ENCODE measurements at places on chromosomes 2 and 18.
A peak's percentile ranks its signal among the peaks of the same experiment; 100 is the strongest.

DNA sequence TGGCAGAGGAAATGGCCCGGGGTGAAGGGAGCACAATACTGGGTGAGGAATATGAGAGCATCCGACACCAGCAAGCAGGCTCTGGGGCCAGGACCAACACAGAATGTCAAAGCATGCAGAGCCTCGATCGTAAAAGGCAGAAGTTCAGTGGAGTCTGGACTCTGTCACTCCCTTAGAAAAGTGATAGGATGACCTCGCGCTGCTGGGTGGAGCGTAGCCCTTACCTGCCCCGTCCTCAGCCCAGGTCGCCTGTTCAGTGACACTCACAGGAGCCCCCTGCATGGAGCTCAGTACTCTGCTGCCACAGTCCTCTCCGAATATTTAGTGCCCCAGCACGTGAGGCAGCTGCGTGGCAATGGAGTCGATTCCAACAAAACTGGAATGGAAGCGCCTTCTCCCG is 236.7 kb upstream of the MYT1L start:
- H3K27ac ChIP-seq: no peak overlapping the region
- DNase-seq: no peak
- no peak overlapping the region for H3K4me3 ChIP-seq
- H3K27me3 ChIP-seq: no peaks in the 10 kb centered on the region

DNA sequence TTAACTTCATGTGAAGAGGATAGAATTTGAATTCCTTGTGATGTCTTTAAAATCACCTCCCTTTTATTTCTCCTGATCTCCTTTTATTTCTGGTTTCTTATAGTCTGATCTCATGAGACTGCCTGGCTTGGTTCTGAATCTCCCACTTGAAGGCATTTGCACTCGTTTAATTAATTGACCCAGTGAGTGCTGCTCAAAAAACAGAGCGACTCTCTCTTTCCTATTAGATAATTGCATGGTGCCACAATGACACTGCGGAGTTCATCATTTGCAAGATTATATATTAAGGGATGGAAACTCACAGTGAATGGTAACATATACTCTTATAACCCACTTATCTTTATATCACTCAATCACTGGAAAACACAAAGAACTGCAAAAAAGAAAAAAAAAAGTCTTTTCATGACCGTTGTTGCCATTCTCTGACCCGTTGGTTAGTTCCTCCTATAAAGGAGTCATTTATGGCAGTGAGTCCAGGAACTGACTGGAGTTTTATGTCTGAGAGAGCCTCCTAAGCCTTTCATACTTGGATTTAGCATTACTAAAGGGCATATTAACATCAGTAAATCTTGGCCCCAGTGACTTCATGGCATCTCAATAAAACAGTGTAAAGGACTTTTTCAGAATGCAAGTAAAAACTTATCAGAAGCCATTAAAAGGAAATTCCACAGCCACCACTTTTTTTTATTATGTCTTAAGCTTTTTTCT is 103.3 kb upstream of the EPHA4 start:
- H3K4me1 ChIP-seq: no peaks in the 10 kb centered on the region
- no peak overlapping the region for H3K27ac ChIP-seq
- no peak for DNase-seq
- no peaks in the 10 kb centered on the region for H3K36me3 ChIP-seq

DNA sequence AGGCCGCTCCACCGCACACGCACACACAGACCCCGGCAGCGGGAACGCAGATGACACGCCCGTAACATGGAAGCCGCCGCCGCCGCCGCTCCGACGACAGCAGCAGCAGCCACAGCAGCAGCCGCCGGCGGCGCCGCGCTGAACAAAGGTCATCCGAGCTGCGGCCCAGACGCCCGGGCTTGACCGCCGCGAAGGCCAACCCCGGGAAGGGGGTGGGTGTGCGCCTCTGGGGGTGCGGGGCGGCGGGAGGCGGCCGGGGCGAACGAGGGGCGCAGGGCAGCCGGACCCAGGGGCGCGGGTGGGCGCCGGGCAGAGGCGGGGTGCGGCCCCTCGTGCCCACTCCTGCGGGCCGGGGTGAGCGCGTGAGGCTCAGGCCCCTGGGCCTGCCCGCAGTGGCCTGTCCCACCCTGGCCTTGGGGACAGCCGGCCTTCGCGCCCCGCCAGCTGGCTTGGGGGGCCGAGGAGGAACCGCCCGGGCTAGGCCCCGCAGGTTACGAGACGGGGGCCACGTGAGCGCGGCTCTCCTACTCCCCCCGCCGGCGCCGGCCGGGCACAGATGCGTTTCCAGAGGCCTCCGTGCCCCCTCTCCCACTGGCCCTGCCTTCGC is 1.0 kb upstream of the ZNF532 start:
- peak overlapping the region; percentile 79 for H3K4me3 ChIP-seq
- peaks cover 13% of the 10 kb centered on the region for H3K27me3 ChIP-seq
- peaks cover 31% of the 10 kb centered on the region for H3K36me3 ChIP-seq
- DNase-seq: peak; percentile 59
- H3K27ac ChIP-seq: peak overlapping the region; percentile 91

DNA sequence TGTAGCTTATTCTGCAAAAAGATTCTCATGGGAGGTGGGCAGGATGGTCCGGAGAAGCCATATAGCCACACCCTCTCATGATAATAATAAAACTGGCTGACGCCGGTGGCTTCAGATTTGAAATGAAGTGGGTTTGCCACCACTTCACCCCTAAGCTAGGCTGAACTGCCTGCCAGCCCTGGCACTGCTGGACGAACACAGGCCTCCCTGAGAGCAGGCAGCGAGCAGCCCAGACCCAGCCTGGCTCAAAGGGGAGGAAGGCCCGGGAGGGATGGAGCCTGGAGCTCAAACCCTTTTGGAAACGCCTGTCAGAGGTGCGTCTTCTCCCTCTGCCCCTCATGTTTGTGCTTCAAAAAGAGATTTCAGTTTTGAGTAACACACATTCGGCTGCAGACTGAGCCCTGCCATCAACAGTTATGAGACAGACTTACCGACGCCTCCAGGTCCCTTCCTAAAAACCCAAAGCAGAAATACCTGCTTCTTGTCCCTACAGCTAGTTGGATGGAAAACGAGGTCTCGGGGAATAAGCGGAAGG is 71.1 kb upstream of the HPCAL1 start:
- no peaks in the 10 kb centered on the region for H3K36me3 ChIP-seq
- H3K27me3 ChIP-seq: peaks cover 7% of the 10 kb centered on the region
- no peak overlapping the region for H3K27ac ChIP-seq
- no peaks in the 10 kb centered on the region for H3K4me1 ChIP-seq

- DNase-seq: peak; percentile 62
- peaks cover 43% of the 10 kb centered on the region for H3K4me1 ChIP-seq
- H3K36me3 ChIP-seq: no peaks in the 10 kb centered on the region
- H3K27ac ChIP-seq: peak overlapping the region; percentile 84
- H3K27me3 ChIP-seq: no peaks in the 10 kb centered on the region
- H3K4me3 ChIP-seq: peak overlapping the region; percentile 32
Observed at GRCh38 chr2:59888015-59888414, 665.4 kb downstream of the BCL11A start.

DNA sequence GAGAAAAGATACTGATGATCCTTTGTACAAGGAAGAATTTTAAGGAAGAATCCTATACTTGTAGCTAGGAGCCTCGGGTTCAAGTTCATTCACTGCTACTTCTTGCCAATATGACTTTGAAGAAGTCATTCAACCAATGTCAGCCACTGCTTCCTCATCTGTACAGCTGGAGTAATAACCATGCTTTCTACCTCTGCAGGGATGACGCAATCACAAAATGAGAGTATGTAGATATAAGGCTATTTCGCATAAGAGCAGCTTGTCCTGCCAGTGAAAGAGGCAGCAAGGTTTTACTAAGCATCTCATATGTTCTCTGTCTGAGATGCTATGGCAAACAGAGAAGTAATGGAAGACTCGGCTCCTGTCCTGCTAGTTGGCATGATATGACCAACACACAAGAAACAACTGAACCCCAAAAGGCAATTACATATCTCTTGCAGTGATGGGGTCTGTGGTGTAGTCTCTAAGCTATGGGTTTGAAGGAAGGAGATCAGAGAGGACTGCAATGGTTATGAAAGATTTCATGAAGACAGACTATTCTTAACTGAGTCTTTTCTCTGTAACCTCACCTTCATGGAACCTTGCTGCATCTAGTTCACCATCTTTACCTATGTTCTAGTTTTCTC is 9.2 kb downstream of the AAK1 start:
- H3K36me3 ChIP-seq: peaks cover 7% of the 10 kb centered on the region
- H3K4me1 ChIP-seq: no peaks in the 10 kb centered on the region
- peaks cover 46% of the 10 kb centered on the region for H3K27me3 ChIP-seq
- no peak overlapping the region for H3K27ac ChIP-seq
- no peak for DNase-seq

DNA sequence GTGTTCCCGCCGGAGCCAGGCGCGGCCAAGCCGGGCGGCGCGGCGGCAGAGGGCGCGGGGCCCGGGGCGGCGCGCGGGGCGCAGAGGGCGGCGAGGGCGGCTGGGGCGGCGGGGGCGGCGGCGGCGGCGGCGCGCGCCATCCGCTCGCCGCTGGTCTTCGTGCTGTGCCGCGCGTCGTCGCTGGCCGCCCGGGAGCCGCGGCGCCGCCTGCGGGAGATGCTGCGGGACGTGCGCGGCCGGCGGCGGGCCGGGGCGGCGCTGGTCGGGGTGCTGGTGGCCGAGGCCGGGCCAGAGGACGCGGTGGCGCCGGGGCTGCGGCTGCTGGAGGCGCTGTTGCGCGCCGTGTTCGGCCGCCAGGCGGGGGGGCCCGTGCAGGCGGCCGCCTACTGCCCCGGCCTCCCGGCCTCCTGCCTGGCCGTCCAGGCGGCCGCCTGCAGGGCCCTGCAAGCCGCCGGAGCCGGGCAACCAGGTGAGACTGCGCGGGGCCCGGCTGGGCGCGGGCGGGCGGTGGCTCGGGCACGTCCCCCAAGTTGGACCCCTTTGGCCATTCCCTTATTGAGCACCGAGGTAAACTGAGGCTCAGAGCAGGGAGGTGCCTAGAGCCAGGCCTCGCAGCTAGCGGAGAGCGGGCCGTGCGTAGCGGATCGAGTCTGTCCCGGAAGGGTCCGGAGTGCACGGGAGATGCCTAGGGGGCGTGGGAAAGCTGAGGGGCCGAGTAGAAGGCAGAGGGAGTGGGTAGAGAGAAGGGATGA is 584 bp downstream of the C2orf72 start:
- H3K27me3 ChIP-seq: peaks cover 56% of the 10 kb centered on the region
- no peak for DNase-seq
- peak overlapping the region; percentile 81 for H3K4me3 ChIP-seq
- peaks cover 10% of the 10 kb centered on the region for H3K4me1 ChIP-seq

- H3K27me3 ChIP-seq: no peaks in the 10 kb centered on the region
- H3K36me3 ChIP-seq: no peaks in the 10 kb centered on the region
- H3K27ac ChIP-seq: no peak overlapping the region
- H3K4me1 ChIP-seq: no peaks in the 10 kb centered on the region
Observed at GRCh38 chr2:16100006-16100405, 159.7 kb downstream of the MYCN start.

DNA sequence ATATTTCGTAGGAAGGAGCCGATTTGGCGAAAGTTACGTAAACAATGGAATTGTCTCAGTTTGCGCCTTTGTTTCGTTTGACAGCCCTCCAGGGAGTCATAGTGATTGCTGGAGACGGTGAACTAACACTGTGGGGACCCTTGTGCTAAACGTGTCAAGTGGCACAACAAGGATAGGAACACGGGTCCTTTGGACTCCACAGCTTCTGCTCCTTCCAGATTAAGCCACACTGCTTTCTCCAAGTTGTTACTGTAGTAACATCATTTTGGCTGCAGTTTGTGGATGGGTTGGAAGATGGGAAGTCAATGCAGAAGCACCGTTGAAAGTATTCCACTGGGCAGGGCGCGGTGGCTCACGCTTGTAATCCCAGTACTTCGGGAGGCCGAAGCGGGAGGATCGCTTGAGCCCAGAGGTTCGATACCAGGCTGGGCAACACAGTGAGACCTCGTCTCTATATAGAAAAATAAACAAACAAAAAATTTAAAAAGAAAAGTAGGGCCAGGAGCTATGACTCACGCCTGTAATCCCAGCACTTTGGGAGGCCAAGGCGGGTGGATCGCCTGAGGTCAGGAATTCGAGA is 636 bp upstream of the IMMT start:
- no peak for DNase-seq
- no peaks in the 10 kb centered on the region for H3K27me3 ChIP-seq
- peak overlapping the region; percentile 93 for H3K4me3 ChIP-seq
- peaks cover 32% of the 10 kb centered on the region for H3K4me1 ChIP-seq

DNA sequence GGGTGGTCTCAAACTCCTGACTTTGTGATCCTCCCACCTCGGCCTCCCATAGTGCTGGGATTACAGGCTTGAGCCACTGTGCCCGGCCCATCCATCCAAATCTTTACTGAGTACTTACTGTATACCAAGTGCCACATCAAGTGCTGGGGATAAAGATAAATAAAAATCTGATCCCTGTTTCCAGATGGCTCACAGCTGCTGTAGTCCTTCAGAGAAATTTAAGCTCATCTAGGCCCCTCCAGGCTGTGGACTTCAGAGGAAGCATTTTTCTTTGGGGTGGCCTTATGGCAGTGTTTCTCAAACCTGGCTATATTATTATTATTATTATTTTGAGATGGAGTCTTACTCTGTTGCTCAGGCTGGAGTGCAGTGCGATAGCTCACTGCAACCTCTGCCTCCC is 33.7 kb upstream of the GTF2A1L start:
- peaks cover 2% of the 10 kb centered on the region for H3K4me1 ChIP-seq
- DNase-seq: no peak
- no peak overlapping the region for H3K27ac ChIP-seq
- H3K36me3 ChIP-seq: no peaks in the 10 kb centered on the region
- H3K4me3 ChIP-seq: no peak overlapping the region
- H3K27me3 ChIP-seq: no peaks in the 10 kb centered on the region

DNA sequence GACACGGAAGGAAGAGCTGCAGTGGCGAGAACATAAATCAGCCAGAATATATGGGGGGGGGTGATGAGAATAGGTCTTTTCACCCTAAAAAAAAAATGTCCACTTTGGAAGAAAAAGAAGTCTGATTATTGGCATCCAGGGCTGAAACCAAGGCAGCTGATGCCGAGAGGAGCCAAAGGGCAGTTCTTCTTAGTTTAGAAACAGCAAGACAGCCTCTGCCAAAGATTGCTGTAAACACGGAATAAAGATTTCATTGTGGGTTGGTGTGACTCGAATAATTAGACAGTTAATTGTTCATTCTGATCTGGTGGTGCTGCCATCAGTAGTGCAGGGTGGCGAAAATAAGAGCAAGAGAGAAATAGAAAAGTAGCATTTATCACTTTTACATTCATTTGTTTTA is 3.5 kb downstream of the CDH20 start:
- no peak overlapping the region for H3K4me3 ChIP-seq
- no peaks in the 10 kb centered on the region for H3K4me1 ChIP-seq
- no peak for DNase-seq
- no peak overlapping the region for H3K27ac ChIP-seq
- no peaks in the 10 kb centered on the region for H3K36me3 ChIP-seq
- peaks cover 42% of the 10 kb centered on the region for H3K27me3 ChIP-seq

GRCh38 chr18:75113455-75113854 is 95.5 kb downstream of the PTGR3 start:
- H3K36me3 ChIP-seq: no peaks in the 10 kb centered on the region
- H3K4me1 ChIP-seq: no peaks in the 10 kb centered on the region
- H3K4me3 ChIP-seq: no peak overlapping the region
- no peak for DNase-seq
- peak overlapping the region; percentile 56 for H3K27ac ChIP-seq

- H3K4me3 ChIP-seq: no peak overlapping the region
- no peak overlapping the region for H3K27ac ChIP-seq
- H3K36me3 ChIP-seq: no peaks in the 10 kb centered on the region
- DNase-seq: no peak
- H3K4me1 ChIP-seq: no peaks in the 10 kb centered on the region
Observed at GRCh38 chr18:46577546-46577945, 79.5 kb downstream of the LOXHD1 start.

GRCh38 chr2:157447741-157448140 is 3.9 kb upstream of the CYTIP start:
- H3K27ac ChIP-seq: peak overlapping the region; percentile 57
- H3K4me3 ChIP-seq: no peak overlapping the region
- peaks cover 34% of the 10 kb centered on the region for H3K4me1 ChIP-seq

All from naive B cell (primary cell).